ENCODE measurements at places on chromosomes 3 and 15. TPM values are rescaled to one million over a fixed set of nuclear protein-coding genes. Genes with fewer than 3 reads are reported as not detected.

DNA sequence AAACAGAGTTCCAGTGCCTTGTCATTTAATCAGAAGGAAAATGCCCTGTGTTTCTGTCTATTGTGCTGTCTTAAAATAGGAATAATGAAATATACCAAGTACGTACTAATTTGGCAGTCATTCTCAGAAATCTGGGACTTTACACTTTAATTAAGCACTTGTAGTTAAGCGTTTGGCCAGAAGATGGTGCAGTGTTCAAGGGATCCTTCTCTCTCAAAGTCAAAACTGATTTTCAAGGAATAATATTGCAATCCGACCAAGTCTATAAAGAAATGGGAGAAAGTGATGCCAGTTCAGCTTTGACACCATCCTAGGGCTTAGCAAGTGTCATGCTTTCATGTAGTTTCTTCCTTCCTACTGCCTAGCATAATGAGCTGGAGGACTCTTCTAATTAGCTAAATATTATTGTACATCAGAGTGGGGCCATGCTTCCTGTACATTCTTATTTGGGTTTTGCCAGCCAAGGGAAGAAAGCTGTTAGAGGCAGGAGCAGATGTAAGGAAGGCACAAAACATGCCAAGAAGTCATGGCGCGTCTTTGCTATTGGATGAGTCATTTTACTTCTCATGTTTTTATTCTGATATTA lies 64.8 kb downstream of the SAMMSON start:
- peak; percentile 39 for DNase-seq

DNAH1 gene
- 13.6 TPM for polyA plus RNA-seq

- DNase-seq, result no peak
Measured at GRCh38 chr3:194555175-194556062, 68.6 kb upstream of the ATP13A3 start.

GRCh38 chr3:180430896-180431295 lies 171.1 kb upstream of the TTC14 start:
- DNase-seq, result no peak

DNA sequence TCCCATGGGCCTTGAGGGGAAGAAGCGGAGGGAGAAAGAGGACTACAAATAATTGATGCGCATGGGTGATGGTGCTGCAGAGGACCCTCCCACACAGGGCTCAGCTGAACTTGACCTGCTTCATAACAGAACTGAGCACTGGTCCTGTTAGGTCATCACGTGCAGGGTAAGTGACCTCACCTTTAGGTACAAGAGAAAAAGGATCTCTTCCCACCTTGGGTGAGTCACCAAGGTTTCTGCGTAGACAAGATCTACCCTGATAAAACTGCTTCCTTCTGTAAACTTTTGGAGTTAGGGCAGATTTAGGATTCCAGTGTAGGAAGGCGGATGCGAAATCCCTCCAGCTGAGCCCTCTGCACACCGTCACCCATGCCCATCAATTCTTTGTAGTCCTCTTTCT lies 67.1 kb downstream of the FEM1B start:
- no peak for DNase-seq

GRCh38 chr3:37148208-37148607 lies 26.2 kb downstream of the LRRFIP2 start:
- DNase-seq, result no peak

All from renal pelvis (tissue), 12 donors.